ENCODE measurements at places on chromosomes 2 and 18. TPM values are rescaled to one million over a fixed set of nuclear protein-coding genes. Genes with fewer than 3 reads are reported as not detected.

Gene SPC25
- not detected for total RNA-seq

Gene SP9
- total RNA-seq: 0.23 TPM

Gene ACMSD
- total RNA-seq: not detected

Gene CENPA
- 3.7 TPM for total RNA-seq

Gene QPCT
- 36.7 TPM for total RNA-seq

Gene MDH1B
- total RNA-seq: 0.98 TPM

Gene SFT2D3
- 15.9 TPM for total RNA-seq

- H3K27me3 ChIP-seq: no peaks in the 10 kb centered on the region
- H3K27ac ChIP-seq: no peak overlapping the region
- no peaks in the 10 kb centered on the region for H3K36me3 ChIP-seq
- H3K4me3 ChIP-seq: no peak overlapping the region
- no peak for DNase-seq
- H3K4me1 ChIP-seq: no peaks in the 10 kb centered on the region
Measured at GRCh38 chr2:135226961-135227360, 174.9 kb downstream of the RAB3GAP1 start.

DNA sequence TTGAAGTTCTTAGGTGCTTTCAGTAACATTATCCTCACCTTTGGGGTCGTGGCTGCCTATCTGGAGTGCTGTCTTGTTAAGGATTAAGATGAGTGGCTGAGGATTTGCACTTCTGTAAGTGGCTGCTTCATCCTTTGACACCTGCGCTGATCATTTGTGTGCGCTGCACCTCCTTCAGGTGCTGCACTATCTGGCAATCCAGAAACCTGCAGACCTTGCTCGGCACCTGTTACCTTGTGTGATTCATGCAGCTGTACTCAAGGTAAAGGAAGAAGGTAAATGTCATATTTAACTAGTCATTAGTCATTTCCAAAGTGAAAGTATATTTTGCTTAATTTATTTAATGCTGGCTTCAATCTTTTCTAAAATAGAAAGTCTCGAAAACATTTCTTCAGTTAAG, 110.3 kb downstream of the RAB3GAP1 start:
- no peak overlapping the region for H3K27ac ChIP-seq
- peaks cover 72% of the 10 kb centered on the region for H3K36me3 ChIP-seq
- H3K4me3 ChIP-seq: no peak overlapping the region
- H3K27me3 ChIP-seq: no peaks in the 10 kb centered on the region

DNA sequence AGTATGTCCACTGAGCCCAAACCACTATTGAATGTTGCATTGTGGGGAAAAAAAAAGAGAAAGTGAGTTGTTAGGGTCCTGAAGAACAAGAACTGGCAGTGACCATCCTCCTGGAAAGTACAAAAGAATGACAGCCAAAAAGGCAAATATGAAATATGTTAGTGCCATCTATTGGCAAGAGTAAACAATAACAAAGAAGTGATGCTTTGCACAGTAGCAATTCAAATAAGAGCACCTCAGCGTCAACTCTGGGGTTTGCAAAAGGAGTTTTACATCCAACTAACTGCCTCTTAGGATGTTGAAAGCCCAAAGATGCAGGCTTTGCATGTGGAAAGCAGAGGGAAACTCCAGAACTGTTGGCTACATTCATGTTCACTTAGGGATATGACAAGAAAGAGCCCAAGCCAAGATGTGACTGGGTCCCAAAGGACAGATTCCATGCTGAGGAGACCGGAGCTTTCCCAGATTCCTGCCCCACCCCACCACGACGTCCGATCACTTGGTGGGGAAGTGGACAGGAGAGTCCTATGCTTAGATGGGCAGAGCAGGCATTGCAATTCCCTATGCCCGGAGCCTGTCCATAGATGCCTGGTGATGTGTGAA, 15.6 kb downstream of the TRABD2A start:
- H3K4me1 ChIP-seq: peaks cover 3% of the 10 kb centered on the region
- no peak overlapping the region for H3K4me3 ChIP-seq
- H3K27me3 ChIP-seq: no peaks in the 10 kb centered on the region
- peak overlapping the region; percentile 59 for H3K27ac ChIP-seq
- H3K36me3 ChIP-seq: no peaks in the 10 kb centered on the region
- DNase-seq: no peak

DNA sequence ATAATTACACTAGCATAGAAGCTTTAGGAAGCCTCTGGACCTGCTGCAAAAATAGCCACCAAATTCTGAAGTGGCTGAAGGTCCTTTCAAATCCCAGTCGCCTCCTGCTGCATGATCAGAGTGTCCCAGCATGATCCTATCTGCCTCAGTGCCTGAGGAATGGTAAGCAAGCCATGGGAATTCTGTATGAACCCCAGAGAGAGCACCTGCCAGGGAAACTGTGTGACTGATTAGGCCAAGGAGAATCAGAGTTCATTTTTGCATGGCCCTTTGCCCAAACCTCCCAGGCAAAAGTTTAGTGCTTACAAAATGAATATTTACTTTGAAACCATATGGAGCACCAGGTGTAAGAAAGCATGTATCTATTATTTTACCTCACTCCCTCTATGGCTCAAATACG, 221.4 kb downstream of the ARL4C start:
- DNase-seq: no peak
- no peaks in the 10 kb centered on the region for H3K27me3 ChIP-seq
- no peaks in the 10 kb centered on the region for H3K36me3 ChIP-seq
- no peak overlapping the region for H3K27ac ChIP-seq
- H3K4me3 ChIP-seq: no peak overlapping the region

- H3K27ac ChIP-seq: no peak overlapping the region
- no peak overlapping the region for H3K4me3 ChIP-seq
- H3K27me3 ChIP-seq: no peaks in the 10 kb centered on the region
- H3K4me1 ChIP-seq: peaks cover 41% of the 10 kb centered on the region
- no peaks in the 10 kb centered on the region for H3K36me3 ChIP-seq
Measured at GRCh38 chr18:51028201-51028805, 1.7 kb upstream of the SMAD4 start.

GRCh38 chr2:217609952-217610351, 392.8 kb downstream of the TNS1 start:
- no peaks in the 10 kb centered on the region for H3K4me1 ChIP-seq
- H3K27me3 ChIP-seq: no peaks in the 10 kb centered on the region
- H3K36me3 ChIP-seq: no peaks in the 10 kb centered on the region
- H3K4me3 ChIP-seq: no peak overlapping the region
- DNase-seq: no peak

- no peak overlapping the region for H3K27ac ChIP-seq
- no peak overlapping the region for H3K4me3 ChIP-seq
- no peak for DNase-seq
Measured at GRCh38 chr2:151336863-151337371, 20.5 kb upstream of the TNFAIP6 start.

DNA sequence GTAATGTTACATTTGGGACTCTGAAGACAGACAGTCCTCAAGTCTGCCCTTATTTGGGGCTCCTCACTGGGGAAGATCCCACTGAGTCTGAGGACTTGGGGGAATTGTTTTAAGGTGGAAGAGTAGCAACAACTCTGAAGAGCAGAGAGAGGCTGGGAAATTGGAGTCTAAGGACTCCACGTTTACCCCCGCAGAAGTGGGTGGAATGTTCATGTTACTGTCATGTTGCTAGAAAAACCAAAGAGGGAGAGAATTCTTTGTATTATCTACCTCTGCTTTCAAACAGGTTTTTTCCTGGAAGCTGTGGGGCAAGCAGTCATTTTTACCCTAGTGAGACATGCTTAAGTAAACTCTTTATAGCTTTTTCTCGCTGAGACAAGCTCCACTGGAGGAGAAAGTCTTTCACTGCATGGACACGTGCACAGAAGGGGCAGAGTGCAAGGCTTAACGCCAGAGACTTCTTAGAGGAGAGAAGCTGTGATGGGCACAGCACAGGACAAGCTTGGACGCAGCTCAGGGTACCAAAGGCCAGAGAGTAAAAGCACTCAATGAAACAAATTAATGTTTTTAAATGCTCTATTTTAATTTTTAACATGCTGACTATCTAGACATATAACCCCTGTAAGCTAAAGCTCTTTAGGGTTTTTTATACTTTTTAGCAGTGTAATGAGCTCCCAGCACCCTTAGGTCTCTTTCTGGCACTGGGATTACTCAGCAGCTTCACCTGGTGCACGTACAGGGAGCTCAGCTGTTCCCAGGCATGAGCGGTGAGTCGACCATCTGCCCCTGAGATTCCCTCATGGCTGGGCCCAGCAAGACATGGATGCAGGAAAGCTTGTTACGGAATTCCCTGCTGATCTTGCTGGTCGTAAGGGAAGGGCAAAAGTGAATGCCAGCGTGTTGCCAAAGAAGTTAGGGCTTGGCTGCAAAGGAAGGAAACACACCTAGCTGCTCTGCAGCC, 54.5 kb upstream of the BIN1 start:
- DNase-seq: no peak
- no peak overlapping the region for H3K27ac ChIP-seq
- no peaks in the 10 kb centered on the region for H3K4me1 ChIP-seq
- no peaks in the 10 kb centered on the region for H3K36me3 ChIP-seq
- no peaks in the 10 kb centered on the region for H3K27me3 ChIP-seq

DNA sequence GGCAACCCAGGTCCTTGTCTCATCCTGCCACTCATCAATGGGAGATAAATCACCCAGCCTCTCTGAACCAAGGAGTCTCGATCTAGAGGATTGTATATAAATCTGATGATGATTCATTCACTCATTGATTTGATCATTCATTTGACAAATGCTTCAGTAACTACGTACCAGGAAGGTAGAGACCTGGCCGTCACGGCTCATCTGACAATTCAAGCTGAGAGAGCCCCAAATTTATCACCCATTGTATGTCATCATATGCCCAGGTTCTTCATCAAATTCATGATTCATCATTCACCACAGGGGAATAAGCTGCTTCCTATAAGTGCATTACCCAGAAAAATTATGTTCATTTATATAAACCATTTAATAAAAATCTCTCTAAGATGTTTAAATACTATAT, 116.9 kb downstream of the FAM161A start:
- no peaks in the 10 kb centered on the region for H3K27me3 ChIP-seq
- no peak overlapping the region for H3K4me3 ChIP-seq
- H3K4me1 ChIP-seq: no peaks in the 10 kb centered on the region
- no peak overlapping the region for H3K27ac ChIP-seq
- DNase-seq: no peak
- H3K36me3 ChIP-seq: no peaks in the 10 kb centered on the region

GRCh38 chr18:25518716-25519053, 166.7 kb upstream of the ZNF521 start:
- no peak overlapping the region for H3K27ac ChIP-seq
- DNase-seq: no peak
- no peaks in the 10 kb centered on the region for H3K27me3 ChIP-seq
- H3K4me3 ChIP-seq: no peak overlapping the region
- no peaks in the 10 kb centered on the region for H3K36me3 ChIP-seq
- H3K4me1 ChIP-seq: no peaks in the 10 kb centered on the region

- H3K27ac ChIP-seq: no peak overlapping the region
- no peak overlapping the region for H3K4me3 ChIP-seq
- H3K27me3 ChIP-seq: no peaks in the 10 kb centered on the region
- H3K36me3 ChIP-seq: no peaks in the 10 kb centered on the region
Measured at GRCh38 chr2:105597011-105597805, 147.5 kb upstream of the NCK2 start.

DNA sequence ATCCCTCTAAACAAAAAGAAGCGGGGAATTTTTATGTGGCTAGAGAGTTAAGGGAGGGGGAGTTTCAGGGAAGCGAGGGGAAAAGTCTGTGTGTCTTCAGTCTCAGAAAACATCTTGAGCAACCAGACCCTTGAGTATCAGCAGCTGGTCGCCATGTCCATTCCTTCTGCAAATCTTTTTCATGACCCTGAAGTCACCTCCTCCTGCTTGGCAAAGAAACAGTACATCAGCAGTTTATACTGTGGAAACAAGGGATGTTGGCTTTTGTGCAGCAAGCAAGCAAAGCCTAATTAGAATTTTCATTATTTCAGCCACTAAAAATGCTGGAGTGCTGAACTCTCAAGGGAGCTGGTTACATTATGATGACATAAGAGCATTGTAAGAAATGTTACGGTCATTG, 187.4 kb upstream of the SLC8A1 start:
- no peak for DNase-seq
- no peaks in the 10 kb centered on the region for H3K36me3 ChIP-seq

GRCh38 chr18:26460449-26461091, 87.8 kb downstream of the KCTD1 start:
- H3K36me3 ChIP-seq: peaks cover 8% of the 10 kb centered on the region
- no peak for DNase-seq
- H3K4me3 ChIP-seq: no peak overlapping the region

GRCh38 chr18:48674758-48675351, 136.0 kb downstream of the CTIF start:
- H3K4me1 ChIP-seq: peaks cover 17% of the 10 kb centered on the region
- H3K4me3 ChIP-seq: no peak overlapping the region
- H3K27me3 ChIP-seq: no peaks in the 10 kb centered on the region
- H3K36me3 ChIP-seq: peaks cover 12% of the 10 kb centered on the region
- DNase-seq: peak; percentile 69

- H3K36me3 ChIP-seq: peaks cover 40% of the 10 kb centered on the region
- no peaks in the 10 kb centered on the region for H3K4me1 ChIP-seq
- no peak overlapping the region for H3K27ac ChIP-seq
- H3K27me3 ChIP-seq: no peaks in the 10 kb centered on the region
- no peak for DNase-seq
- no peak overlapping the region for H3K4me3 ChIP-seq
Measured at GRCh38 chr2:1659951-1660565, 84.3 kb downstream of the PXDN start.
